ENCODE measurements at places on chromosomes 2 and 18.

DNA sequence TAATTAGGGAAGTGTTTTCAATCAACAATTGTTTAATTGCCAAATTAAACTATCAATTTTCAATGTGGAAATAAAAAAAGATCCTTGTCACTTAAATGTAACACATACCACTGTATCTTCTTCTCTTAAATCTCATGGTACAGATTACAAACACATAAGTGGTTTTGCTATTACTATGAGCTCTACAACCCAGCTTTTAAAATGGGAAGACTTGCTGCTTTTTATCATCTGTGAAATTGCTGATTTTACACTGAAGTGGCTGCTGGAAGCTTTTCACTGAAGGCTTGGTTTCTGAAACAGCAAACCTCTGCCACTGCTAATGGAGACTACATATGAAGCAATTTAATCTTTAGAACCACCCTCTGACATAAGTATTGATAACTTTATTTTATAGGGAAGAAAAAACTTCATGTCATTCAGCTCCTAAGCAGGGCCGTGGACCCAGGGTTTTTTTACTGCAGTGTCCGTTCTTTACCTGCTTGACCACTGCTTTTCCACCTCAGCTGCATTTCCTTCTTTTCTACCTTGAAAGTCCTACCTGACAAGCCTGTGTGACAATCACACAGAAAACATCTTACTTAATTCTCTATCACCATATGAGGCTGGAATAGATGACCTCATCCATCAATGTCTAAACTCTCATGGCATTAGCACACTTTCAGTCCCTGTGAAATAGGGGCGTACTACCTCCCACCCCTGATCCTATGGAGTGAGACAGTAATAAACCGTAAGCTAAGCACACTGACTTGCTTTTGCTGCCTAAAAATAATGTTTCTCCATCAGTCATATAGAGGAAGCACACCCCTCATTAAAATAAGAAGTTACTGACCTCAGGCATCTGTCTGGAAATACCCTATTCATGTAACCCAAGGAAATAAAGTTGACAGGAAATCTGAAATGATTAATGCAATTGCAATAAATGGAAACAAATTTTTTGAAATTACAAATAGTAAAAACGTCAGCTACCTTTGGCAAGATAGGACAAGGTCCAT is 19.2 kb upstream of the SLC8A1 start:
- DNase-seq: no peak

- DNase-seq: no peak
These were observed 4.3 kb upstream of the MROH2A start for GRCh38 chr2:233773854-233774253.

- no peak for DNase-seq
These were observed 7.7 kb upstream of the LYPD1 start for GRCh38 chr2:132677661-132678060.

DNA sequence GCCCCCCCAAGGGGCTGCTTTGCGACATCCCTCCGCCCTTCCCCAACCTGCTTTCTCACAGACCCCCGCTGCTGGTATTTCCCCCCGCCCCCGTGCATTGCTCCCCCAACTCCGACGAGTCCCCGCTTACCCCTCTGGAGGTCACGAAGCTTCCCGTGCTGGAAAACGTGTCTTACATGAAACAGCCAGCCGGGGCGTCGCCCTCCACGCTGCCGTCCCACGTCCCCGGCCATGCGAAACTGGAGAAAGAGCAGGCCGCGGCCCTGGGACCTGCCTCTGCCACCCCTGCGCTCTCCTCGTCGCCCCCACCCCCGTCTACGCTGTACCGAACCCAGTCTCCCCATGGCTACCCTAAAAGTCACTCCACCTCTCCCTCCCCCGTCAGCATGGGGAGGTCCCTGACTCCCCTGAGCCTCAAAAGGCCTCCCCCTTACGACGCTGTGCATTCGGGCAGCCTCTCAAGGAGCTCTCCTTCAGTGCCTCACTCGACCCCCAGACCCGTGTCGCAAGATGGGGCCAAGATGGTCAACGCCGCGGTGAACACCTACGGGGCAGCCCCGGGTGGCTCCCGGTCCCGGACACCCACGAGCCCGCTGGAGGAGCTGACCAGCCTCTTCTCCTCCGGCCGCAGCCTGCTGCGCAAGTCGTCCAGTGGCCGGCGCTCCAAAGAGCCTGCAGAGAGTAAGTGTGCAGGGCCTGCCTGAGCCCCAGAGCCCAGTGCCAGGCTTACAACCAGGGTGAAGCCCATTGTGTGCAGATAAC is 183.0 kb downstream of the NYAP2 start:
- no peak for DNase-seq

DNA sequence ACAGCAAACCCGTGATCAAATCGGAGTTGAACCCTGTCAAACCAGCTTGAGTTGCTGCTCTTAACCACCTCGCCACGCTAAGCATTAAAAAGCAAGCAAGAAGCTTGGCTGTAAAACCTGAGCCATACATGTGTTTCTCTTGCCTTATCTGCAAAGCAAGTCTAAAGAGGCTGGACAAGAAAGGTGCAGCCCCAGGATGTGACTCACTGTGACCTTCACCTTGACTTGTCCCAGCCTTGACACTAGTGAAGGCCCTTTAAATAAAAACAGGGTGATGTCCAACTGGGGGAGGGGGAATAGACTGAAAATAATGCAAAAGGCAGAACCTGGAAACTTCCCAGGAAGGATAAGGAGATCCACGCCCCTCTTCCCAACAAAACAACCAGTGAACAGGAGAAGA is 127.6 kb upstream of the NPAS2 start:
- DNase-seq: no peak

DNA sequence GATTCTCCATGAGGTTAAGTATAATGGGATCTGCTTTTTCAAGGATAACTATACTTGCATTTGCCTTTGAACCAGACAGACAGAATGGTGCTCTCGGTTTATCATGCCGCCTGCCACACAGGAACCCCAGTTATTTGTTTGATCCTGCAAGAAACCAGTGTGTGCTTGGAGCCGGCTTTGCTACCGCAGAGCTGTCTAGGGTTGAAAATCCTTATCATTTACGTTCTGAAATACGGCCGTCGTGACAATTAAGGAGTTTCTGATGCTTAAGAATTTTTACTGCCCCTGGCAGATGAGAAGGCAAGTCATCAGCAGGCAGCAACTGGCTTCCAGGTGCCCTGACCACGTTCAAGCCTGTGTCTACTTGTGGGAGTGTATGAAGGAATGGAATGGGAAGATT is 112.0 kb downstream of the GBX2 start:
- no peak for DNase-seq

DNA sequence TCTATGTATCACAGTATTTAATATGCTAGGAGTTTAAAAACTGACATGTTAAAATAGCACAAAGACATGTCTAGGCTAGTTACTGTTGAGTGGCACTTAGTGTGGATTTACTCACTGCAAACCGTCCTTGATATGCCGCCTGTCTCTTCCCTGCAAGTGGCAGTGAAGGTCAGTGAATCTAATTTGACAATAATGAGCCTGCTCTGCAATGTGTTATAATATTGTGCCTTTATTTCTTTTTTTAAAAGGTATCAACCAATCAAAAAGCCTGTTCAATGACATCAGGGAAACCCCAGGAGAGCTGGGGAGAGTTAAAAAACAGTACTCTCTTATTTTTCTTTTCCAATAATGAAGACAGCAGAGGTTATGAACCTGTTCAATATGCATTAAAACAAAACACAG is 384.1 kb downstream of the ERBB4 start:
- DNase-seq: peak; percentile 59

DNA sequence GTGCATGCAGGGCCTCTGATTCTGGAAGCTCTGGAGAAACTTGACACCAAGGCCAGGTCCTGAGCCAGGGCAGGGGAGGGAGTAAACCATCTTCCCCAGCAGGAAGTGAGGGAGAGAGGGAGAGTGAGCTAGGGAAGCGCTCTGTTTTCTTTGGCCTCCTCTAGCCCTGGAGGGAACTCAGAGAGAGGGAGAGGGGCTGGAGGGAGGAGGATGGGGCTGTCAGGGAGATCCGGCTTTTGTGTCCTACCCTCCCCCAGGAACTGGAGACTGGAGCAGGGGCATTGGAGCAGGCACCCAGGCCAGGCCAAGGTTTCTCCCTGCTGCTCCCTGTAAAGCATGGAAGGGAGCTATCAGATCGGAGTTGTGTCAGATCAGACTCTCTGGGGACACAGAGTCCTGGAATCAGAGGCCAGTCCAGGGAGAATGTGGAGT is 22.7 kb upstream of the PKDCC start:
- no peak for DNase-seq

DNA sequence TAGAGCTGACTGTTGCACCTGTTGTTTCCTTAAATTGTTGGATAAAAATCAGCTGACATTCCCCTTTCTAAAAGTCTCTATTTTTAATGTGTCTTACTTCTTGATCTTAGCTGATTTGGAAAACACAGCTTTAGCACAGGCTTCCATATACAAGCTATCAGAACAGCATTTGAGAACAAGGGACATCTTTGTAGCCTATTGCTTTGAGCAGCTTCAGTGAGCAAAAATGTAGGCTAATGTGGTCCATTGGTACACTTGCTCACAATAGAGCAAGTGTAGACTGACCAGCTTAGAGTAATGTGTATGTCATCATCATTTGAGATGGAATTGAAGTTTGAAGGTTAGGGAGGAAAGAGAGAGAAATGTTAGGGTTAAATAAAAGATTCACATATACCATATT is 7.0 kb downstream of the INPP1 start:
- DNase-seq: no peak

DNA sequence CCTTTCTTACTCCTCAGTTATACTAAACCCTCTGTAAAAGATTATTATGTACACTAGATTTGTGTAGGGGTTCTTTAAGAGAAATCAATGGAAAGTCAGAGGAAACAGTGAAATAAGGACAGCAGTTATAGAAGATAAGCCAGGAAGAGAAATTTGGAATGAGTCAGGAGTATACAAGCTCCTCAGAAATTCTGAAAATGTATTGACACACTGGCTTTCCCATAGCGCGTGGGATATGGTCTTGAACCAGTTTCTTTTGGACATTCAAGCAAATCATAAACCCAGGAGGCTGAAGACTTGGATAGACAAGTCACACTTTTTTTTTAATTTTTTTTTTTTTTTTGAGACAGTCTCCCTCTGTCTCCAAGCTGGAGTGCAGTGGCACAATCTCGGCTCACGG is 316.1 kb upstream of the MMADHC start:
- no peak for DNase-seq

DNA sequence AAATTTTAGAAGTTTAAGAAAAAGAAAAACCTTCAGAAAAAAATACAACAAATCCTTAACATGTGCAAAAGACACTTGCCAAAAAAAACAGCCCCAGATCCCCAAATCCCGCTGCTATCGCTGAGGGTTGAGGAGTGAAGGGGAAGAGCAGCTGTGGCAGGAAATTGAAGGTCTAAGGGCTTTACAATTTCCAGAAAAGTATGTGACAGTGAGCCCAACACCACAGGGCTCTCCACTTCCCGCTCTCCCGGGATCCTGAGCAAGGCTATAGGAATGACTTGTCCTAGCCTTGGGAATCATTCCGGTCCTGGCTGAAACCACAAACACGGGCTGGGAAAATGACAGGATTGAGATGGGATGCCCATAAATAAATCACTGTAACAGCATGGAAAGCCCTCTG is 191.4 kb downstream of the TMEM163 start:
- no peak for DNase-seq

DNA sequence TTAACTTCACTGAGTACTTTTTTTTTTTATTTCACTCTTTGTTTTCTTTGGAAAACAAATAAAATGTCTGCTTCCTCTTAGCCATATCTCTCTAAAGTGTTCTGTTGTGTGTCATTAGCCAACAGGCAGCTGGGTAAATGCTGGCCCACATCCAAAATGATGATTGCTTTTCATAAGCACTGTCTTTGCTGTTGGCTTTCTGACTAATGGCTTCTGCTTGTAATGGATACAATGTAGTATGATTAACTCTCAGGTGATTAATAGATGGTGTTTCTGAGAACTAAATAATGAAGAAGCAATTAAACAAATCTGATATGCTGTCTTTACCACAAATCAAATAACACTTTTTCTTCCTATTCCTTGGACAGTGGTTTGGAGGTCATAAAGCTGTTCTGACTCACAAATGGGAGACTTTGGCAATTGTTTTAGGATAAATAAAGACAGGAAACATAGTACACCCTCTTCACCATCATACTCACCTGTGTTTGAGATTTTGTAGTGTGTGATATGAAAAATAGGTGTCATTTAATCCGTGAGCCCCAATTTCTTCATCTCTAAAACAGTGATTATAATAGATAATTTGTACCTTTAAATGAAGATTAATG is 888.4 kb downstream of the TSN start:
- peak; percentile 89 for DNase-seq

All from NCI-H1436 (cell line).